ENCODE measurements at places on chromosomes 5 and 9.
A peak's percentile ranks its signal among the peaks of the same experiment; 100 is the strongest.

DNA sequence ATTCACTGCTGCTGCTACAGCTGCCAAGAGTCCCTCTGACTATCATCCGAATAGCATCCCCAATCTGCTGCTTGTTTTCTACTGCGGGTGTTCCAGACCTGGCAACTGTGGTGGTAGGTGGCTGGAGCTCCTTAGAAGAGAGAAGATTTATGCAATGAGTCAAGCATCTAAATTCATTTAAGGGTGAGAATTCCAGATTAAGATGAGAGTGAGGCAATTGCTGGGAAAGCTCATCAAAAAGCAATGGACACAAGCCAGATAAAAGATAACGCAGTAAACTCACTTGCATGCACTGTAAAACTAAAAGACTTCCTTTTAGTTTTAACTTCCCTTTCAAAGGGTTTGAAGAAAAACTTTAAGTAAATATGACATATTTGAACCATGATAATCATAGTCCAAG lies 3.9 kb downstream of the PLK2 start:
- DNase-seq = no peak

DNA sequence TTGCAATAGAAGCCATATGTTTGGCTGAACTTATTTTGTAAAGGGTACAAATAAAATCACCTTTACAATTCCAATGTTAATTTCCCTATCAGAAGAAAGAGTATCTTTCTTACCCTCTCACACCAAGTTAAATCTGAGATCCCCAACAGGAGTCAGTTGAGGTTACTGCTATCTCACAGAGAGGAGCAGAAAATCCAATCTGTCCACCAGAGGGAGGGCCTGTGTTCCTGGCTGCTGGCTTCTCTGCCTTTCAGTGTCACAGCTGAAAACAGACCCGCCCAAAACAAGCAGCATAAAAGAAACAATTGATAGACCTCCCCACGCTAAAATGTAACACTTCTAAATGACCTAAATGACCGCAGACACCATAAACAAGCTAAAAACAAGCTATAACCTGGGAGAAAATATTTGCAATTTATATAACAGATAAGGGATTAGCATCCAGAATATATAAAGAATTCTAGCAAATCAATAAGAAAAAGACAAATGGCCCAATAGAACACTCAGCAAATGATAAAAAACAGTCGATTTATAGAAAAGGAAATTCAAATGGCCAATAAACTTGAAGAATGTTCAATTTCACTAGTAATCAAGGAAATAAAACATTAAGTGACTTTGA lies 24.5 kb upstream of the MVB12B start:
- peak; percentile 38 for DNase-seq

DNA sequence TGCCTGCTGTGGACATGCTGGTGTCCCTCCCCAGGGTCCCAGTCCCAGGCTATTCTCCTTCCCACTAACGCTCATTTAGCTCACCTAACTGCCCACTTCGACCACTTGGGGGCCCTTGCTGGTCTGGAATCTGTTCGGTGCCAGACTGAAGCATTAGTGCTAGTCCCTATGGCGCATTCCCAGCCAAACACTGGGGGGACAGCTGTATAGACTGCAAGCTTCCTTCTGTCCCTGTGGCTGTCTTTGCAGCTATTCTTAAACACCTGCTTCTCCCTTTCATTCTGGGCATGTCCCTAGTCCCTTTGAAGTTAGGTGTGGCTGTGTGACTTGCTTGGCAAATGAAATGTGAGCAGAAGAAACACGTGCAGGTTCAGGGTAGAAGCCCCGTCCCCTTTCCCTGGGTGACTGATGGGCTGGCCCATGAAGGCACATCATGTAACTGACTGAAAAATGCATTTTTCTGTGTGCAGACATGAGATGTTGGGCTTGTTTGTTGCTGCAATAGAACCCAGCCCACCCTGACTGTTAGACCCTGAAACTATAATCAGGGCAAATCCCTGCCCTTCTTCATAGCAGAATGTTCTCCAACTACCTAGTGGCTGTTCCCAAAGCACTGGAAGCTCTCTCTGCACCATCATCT lies 134.4 kb downstream of the BARX1 start:
- no peak for DNase-seq

DNA sequence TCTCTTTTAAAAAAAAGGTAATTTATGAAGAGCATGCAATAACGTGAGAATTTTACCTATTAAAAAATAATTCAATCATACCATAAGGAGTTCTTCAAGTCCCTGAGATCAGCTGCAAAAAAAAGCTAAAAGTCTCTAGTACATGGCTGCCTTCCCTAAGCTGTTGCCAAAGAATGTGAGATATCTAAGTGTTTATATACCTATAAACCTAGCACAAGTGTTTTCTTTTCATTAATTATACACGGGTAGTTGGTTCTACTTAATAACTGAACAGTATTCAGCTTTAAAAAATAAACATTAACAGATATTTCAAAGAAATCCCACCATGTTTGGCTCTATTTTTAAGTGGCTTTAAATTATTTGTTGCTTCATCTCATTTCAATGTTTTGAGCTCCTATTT lies 25.9 kb downstream of the FNBP1 start:
- DNase-seq = no peak

GRCh38 chr5:135448071-135448739 lies 1.1 kb upstream of the DCANP1 start:
- DNase-seq = no peak

GRCh38 chr5:1658665-1659064 lies 134.9 kb upstream of the LPCAT1 start:
- DNase-seq = no peak

GRCh38 chr9:8224381-8224801 lies 424.8 kb upstream of the DMAC1 start:
- DNase-seq = no peak

DNA sequence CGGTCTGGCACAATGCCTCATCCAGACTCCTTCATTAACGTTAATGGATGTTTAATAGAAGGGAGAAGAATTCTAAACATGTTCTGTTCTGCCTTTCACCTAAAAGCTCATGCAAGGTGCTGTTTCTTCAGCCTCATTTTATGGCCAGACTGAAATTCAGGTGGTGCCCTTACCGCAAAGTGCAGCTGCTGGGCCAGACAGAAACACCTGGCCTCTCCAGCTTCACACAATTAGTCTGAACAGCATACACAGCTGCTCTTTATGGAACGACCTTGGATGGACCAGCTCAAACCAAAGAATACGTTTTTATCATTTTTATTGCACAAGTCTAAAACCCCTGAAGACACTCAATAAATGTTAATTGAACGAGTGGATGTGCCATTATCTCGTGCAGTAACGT lies 4.6 kb downstream of the SNCAIP start:
- DNase-seq = no peak

DNA sequence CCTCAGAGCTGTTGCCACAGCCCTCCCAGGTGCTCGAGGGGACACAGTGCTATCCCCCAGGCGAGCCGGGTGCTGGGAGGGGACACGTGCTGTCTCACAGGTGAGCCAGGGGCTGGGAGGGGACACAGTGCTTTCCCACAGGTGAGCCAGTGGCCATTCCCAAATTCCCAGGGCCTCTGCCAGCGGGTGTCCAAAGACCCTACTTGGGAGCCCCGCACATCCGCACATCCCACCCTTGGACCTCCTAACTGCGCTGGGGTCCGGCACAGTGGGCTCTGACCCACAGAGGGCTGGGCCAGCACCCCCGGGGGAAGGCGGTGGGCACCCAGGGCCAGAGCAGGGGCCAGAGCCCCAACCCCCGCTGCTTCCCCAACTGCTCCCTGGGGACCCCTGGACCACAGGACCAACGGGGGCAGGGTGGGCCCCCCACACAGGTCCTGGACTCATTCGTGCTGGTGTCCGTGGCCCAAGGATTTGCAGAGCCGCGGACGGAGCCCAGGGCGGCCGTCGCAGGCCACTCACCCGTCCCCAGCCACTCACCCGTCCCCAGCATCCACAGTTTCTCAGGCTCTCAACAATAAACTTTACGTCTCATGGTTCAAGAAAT lies 17.9 kb downstream of the EXD3 start:
- no peak for DNase-seq

GRCh38 chr9:94952565-94953373 lies 226.3 kb downstream of the AOPEP start:
- no peak for DNase-seq

DNA sequence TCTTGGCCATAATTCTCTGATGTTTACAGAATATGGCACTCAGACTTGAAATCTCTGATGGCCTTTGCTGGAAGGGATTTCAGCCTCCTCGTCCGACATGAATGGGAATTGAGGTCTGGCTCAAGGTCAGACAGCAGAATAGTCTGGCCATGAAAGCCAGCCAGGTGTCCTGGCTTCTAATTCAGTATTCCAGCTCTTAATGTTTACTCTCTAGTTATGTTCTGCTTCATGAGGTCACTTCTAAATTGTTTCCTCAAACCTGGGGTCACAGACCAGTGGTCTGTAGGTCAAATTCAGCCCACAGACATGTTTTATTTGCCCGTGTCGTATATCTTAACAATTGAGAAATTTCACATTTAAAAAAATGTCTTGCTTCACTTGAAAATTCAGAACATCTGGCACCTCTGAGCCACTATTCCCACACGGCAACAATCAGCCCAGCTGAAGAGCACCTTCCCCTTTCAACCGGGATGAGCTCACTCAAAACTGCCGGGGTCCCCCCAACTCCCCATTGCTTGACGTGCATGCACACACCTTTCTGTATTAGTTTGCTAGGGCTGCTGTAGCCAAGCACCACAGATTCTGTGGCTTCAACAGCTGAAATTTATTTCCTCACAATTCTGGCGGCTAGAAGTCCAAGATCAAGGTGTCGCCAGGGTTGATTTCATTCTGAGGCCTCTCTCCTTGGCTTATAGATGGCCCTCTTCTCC lies 243.5 kb downstream of the ENC1 start:
- no peak for DNase-seq

GRCh38 chr5:98433022-98433421 lies 340.4 kb upstream of the RGMB start:
- no peak for DNase-seq

GRCh38 chr5:117657541-117657940 lies 1082.9 kb upstream of the SEMA6A start:
- no peak for DNase-seq

DNA sequence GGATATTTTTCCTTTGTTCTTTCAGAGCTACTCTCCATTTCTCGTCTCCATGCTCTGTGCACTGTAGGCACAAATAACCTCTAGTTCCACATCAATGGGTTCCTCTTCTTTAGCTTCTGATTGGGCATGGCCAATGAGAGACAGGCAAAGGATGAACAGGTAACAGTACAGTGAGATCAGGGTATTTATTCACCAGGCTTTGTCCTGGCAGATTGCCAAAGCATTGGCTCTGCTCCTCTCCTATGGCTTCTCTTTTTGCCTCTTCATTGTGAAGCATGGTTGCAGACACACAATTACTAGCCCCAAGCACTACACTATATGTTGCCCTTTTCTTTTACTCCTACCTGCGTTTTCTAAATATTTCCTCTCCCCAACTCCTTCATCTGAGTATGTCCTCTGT lies 215.1 kb upstream of the ARRDC3 start:
- no peak for DNase-seq

DNA sequence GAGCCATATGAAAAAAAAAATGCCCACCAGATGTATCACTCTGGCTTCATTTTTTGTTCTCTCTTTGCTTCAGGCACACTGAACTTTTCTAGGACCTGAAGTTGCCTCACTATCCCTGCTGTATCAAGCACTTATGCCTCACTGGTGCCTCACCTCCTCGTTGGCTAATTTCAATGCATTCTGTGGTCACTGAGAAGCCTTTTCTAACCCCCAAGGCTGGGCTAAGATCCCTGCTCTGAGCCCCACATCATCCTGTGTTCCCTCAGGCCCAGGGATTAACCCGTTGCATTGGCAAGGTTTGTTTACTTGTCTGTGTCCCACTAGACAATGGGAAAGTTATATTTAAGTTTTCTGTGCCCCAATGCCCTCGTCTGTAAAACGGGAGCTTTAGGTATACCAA lies 362.7 kb downstream of the OSTF1 start:
- no peak for DNase-seq

GRCh38 chr9:99896119-99896518 lies 10.3 kb upstream of the STX17 start:
- no peak for DNase-seq

DNA sequence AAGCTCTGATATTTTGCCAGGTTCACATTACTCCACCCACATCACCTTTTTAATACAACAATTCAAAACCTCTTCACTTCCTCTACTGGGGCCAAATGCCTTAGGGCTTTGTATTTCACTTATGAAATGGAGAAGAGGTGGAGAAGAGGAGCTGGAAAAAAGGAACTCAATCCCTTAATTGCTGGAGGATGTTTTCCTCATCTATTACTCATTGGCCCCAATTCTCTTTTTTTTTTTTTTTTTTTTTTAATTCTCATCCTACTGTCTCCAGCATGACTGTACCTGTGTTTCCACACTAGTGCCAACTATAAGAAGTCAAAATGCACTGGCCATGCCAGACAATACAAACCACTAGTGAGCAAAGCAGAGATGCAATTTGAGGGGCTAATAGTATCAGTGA lies 20.9 kb downstream of the FAM13B start:
- DNase-seq = no peak

DNA sequence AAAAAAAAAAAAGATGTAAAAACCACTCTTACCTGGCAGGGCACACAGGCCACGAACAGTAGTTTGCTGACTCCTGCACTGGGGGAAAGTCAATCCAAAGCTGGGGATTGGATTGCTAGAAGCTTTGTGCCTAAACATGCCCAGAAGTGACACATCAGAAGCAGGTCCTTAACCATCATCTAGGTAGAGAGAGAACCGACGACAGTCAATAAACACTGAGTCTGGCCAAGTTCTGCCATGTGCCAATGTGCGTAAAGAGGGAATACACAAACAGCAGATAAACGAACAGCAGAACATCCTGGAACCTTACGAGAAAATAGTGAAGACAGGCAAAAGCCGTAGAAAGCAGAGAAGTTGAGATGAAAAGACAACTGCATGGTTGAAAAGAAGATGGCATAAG lies 14.9 kb downstream of the SFXN1 start:
- DNase-seq = no peak

DNA sequence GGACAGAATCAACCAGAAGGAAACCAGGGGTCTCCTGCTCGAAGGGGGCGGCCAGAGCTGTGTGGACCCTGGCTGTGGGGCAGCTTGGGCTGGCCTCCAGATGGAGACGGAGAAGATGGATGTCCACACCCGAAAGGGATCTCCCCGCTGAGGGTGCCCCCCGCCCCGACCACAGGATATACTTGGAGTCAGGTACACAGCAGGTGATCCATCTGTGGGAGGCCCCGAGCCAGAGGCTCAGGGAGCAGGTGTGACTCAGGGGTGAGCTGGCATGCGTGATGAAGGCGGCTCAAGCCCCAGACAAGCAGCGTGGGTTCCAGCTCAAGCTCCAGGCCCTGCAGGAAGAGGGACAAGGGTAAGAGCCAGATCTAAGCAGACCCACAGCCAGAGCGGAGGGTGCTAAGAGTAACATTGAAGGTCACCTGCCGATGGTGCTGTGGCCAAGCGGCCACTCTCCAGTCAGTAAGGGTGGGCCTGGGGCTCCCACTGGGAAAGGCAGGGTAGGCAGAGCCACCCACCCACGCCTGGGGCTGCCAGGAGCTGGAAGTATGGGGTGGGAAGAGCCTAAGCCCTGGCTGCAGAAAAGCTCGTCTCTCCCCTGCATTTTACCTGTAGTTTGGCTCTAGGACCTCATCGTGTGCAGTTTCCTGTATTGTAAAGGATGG lies 30.6 kb upstream of the MVB12B start:
- DNase-seq = no peak

GRCh38 chr9:9905736-9906135 lies 707.1 kb downstream of the PTPRD start:
- no peak for DNase-seq

GRCh38 chr5:141022384-141022783 lies 28.8 kb upstream of the PCDHB1 start:
- no peak for DNase-seq

- DNase-seq = no peak
Observed at GRCh38 chr9:71941998-71942567, 30.6 kb downstream of the C9orf85 start.
